ENCODE measurements at places on chromosomes 16 and 17.

DNA sequence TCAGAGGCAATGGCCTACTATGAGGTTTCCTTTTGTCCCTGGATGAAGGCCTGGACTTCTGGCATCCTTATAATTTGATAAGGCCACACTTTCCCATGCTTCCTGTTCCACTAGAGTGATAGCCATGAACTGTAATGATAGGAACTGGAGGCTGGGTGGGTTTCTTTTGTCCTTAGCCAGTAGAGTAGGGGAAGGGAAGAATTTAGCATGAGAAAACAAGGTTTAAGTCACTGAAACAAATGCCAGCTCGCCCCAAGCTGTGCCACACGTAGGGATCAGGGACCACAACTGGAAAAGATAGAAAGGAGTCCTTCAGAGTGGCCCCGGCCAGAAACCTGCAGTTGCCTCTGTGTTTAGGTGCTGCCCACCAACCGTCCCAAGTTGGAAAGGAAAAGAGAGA, 80.9 kb upstream of the C17orf78 start:
- no peak for DNase-seq

DNA sequence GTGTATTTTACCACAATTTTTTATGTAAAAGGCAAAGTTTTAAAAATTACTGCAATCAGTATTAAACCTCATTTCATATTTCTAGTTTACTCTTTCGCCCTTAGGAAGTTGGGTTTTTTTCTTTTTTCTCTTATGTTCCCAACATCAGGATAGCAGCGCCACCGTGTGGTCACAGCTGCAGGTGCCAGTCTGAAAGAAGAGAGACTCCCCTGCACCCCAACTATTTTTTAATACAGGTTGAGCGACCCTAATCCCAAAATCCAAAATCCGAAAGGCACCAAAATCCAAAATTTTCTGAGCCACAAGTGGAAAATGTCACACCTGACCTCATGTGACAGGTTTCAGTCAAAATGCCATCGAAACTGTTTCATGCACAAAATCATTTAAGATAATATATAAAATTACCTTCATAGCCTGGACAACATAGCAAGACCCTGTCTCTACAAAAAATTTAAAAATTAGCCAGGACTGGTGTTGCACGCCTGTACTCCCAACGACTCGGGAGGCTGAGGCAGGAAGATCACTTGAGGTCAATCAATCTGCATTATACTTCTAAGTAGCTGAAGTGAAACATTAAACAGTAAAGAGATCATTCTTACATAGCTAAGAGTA, 21.8 kb upstream of the ASGR2 start:
- DNase-seq = peak; percentile 83

- DNase-seq = no peak
These were observed 15.8 kb downstream of the RAI1 start for GRCh38 chr17:17696882-17697633.

- no peak for DNase-seq
These were observed 2.5 kb upstream of the GJD3 start for GRCh38 chr17:40366861-40367518.

DNA sequence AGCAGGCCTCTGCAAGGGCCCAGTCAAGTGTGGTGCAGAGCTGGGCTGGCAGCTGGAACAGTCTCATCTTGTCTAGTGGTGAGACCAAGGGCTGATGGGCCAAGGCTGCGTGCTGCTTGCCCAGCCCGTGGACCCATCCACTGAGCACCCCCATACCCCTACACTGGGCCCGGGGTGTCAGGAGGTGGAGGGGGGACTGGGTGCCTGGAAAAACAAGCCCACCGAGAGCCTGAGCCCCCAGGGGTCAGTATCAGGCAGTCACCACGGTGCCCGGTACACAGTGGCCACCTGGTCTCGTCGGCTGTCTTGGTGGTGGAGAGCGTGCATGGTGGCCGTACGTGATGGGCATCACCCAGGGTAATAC, 238.3 kb downstream of the SEC14L1 start:
- no peak for DNase-seq

DNA sequence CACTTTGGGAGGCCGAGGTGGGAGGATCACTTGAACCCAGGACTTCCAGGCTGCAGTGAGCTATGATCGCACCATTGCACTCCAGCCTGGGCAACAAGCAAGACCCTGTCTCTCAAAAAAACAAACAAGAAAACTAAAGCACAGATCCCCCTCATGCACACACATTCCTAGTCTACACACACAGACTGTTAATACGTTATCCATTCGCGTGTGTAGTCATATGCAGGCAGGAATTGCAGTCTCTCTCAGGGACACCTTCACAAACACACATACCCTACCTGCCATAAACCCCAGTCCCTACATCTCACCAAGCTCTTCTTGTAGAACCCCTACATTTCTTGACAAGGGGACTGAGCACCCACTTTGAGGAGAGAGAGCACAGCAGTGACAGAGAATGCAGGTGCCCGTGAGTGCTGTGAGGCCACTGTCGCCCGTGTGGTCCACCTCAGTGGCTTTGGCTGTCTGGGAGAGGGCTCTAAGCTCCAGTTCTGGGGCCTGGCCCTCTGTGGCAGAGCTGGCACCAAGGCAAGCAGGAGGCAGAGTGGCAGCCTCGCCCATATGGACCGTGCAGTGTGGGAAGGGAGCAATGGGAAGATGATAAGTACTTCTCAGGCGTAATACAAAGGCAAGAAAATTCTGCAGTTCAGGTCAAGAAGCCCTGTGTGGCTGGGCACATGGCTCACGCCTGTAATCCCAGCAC, 59.0 kb upstream of the RPH3AL start:
- no peak for DNase-seq

- DNase-seq = peak; percentile 91
These were observed 15.0 kb downstream of the GINS2 start for GRCh38 chr16:85673529-85674417.

GRCh38 chr17:39400547-39401411, 647 bp downstream of the FBXL20 start:
- no peak for DNase-seq

DNA sequence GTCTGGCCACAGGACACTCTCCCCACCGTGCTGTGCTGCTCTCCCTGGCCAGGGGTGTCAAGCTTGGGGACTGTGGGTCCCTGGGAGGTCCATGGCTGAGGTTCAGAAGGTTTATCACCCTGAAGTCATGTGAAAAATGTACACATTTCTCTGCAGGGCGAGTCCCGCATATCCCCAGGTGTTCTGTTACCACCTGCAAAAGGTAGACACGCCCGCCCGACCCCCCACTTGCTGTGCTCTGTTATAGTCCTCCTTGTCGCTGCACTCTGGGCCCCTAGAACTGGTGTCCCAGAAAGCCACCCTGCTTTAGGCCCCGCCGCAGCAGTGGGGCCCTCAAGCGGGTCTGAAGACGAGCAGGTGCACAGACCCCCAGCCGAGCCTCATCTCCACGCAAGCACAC, 11.8 kb downstream of the JPT2 start:
- no peak for DNase-seq

DNA sequence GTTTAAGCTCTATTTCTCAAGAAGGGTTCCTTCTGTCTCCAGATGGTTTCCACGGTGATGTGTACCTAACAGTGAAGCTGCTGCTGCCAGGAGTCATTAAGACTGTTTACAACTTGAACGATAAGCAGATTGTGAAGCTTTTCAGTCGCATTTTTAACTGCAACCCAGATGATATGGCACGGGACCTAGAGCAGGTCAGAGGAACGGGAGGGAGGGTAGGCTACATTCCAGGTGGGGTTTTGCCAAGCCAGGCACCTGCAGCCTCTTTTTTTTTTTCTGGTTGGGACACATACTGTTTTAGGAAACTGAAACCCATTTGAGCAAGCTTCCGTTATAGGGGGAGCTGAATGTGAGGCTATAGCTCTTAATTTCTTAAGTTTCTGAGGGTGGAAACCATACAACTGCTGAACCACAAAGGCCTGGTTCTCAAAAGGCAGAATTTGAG, 10.6 kb downstream of the LIG3 start:
- no peak for DNase-seq

DNA sequence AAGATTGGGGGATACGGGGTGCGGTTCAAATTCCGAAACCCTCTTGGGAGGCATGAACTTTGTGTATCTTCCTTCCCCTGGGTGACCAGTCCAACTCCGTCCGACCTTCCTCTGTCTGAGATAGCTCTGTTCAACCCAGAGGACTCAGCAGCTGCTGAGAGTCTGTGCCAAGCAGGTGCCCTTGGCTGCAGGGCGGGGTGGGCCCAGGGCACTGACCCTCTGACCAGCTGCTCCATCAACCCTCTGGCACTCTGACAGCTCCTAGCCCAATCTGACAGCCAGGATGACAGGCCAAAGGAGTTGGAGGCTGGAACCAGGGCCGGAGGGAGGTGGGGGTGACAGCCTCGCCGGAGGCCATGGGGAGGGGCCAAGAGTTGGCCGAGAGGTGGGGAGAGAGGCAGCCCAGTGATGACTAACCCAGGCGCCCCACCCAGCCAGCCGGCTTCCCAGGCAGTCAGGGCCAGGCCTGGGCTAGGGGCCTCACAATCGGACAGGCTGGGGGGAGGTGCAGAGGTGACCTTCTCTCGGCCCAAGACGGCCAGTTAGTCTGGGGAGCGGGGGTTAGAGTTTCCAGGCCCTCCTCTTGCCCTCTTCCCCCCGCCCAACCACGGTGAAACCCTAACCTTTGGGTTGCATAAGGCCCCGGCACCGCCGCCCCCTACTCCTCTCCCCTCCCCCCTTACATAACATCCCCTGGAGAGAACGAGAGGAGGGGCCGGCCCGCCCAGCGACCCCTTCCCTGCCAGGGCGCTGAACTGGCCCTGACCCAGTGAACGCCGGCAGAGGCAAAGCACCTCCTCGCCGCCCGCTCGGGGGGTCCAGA, 5.0 kb upstream of the TLCD2 start:
- DNase-seq = peak; percentile 94

DNA sequence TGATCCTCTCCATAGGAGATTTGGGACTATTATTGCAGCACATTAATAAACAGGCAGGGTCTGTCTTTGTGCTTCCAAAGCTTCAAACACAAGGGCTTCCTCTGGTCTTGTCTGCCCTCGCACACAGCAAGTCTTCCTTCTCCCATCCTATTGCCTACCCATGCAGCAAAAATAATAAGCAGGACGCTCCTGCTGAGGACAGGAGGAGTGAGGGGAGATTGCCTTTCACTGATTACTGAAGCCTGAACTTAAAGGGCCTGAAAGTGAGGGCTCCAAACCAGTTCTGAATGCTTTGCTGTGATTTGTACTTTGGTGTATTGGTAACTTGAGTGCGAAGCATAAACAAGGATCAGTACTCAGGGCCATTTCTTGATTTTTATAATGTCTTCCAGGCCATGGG, 197.6 kb upstream of the XYLT1 start:
- DNase-seq = no peak

- no peak for DNase-seq
These were observed 3.3 kb downstream of the TSPOAP1 start for GRCh38 chr17:58325289-58325726.

GRCh38 chr16:49277766-49278566, 3.7 kb downstream of the CBLN1 start:
- peak; percentile 8 for DNase-seq

DNA sequence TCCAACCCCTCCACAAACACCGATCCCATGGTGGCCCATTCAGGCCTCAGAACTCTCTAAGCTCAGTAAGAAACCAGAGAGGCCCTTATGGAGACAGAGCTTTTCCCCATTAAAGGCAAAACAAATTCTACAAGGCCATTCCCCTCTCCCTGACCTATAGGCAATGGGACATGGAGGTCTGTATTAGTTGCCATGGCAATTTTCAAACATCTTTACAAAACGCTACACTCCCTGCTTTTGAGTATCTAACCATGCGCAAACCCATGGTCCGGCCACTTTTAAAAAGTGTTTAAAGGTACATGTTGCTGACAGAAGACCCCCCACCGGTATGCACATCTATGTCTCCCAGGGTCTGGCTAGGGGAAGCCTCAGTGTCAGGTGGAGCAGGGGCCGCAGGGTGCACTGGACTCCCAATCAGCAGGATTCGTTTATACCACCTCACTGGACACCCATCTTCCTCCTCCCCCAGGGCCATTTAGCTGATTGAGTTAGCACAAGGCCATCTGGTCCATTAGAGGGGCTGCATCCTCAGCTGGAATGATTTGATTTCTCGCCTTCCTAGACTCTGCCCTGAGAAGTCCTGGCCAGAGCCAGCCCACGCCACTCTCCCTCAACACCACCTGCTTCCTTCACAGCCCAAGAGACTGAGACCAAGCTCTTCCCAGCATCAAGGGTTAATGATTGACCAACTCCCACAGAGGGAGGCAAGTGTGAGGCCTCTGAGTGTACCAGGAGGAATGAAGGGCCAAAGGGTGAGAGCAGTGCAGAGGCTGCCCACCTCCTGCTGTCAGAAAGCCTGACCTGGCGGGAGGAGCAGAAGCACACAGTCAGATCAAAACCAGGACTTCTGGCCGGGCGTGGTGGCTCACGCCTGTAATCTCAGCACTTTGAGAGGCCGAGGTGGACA, 10.9 kb downstream of the ACLY start:
- DNase-seq = peak; percentile 38

- DNase-seq = peak; percentile 85
These were observed 2.4 kb upstream of the TBX2 start for GRCh38 chr17:61397086-61397842.

GRCh38 chr17:55996826-55997225, 156.4 kb upstream of the ANKFN1 start:
- no peak for DNase-seq

DNA sequence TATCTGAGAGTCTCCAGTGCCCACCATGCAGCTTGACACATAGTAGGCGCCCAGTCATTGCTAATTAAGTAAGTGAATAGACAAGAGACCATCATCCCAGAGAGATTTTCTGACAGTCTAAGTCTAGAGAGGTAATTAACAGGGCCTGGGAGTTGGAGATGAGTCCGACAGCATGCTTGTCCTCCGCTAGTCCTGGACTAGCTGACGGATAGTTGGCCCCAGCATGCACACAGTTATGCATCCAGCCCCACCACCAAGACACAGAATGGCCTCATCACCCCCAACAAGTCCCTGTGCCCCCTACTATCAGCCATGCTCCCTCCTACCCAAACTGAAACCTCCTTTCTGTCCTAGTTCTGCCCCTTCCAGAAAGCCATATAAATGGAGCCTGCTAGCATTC, 10.0 kb downstream of the GRB7 start:
- DNase-seq = no peak

DNA sequence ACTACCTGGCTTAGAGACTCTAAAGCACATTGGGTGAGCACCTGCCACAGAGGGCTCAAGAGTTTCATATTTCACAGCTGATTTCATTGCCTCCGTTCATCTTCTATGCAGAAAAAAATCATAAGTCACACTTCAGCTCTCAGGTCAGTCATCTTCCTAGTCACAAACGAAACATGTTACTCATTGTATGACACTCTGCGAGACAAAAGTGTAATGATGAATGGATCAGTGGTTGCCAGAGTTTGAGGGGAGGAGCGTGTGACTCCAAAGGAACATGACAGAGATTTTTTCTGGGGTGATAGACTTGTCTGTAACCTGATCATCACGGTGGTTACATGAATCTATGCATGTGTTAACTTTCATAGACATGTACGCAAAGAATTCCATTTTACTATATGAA, 195.2 kb upstream of the CNTNAP4 start:
- no peak for DNase-seq

- DNase-seq = peak; percentile 54
These were observed 686.2 kb downstream of the KCNJ2 start for GRCh38 chr17:70855401-70856054.
